ENCODE measurements at places on chromosomes 12 and 14. TPM values are rescaled to one million over a fixed set of nuclear protein-coding genes. Genes with fewer than 3 reads are reported as not detected.

DNA sequence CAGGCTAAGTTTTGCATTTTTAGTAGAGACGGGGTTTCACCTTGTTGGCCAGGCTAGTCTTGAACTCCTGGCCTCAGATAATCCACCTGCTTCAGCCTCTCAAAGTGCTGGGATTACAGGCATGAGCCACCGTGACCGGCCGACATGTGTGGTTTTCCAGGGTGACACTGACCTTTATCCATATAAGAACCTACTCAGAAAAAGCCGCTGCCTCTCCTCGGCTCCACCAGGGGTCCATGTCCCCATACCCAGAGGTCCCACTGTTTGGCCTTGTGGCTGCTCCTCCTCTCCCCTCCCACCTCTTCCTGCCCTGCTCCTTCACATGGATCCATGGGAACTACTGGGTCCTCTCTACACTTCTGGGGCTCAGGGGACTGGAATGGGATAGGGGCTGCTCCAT, 64.6 kb downstream of the PTPN21 start:
- no peak for DNase-seq

- no peak for DNase-seq
These were observed 3.5 kb downstream of the RAP1B start for GRCh38 chr12:68614105-68614679.

DNA sequence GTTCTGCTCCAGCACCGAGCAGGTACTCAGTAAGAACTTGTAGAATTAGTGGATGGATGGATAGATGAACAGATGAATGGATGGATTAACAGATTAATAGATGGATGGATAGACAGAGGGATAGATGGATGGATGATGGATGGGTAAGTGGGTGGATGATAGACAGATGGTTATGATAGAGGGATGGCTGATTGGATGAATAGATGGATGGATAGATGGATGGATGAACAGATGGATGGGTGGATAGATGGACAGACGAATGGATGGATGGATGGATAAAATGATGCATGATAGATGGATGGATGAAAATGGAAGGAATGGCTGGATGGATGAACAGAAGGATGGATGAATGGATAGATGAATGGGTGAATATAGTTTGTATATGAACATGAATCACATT, 8.0 kb upstream of the MAP1LC3B2 start:
- no peak for DNase-seq

LRRC9 gene
- polyA plus RNA-seq: not detected

ZDHHC22 gene
- polyA plus RNA-seq: not detected

DNA sequence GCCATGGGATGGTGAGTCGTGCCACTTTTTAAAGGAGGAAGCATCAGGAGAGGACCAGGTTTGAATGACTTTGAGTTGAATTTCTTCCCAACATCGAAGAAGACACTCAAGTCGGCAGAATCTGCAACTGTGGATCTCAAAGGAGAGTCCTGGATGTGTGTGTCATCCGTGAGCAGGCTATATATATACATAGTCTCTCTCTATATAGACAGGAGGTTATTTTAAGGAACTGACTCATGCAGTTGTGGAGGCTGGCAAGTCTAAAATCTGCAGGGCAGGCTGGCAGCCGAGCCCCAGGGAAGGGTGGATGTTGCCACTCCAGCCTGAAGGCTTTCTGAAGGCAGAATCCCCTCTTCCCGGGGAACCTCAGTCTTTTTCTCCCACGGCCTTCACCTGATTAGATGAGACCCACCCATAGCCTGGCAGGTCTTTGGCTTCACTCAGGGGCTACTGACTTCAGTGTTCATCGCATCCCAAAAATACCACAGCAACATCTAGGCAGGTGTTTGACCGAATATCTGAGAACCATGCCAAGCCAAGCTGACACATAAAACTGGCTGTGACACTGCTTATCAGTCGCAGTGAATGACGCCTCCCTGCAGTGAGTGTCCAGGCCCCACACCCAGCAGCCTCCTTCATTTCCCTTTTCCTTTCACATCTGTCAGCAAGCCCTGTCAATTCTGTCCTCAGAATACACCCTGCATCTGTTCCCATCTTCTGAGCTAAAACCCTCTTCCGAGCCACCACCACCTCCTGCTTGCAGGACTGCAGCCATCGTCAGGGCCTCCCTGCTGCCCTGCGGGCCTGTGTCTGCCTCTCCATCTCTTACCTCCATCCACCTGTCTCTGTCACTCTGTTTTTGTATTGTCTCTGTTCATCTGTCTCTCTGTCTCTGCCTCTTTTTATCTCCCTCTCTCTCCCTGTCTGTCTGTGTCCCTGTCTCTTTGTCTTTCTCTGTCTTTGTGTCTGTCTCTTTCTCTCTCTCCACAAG, 54.0 kb downstream of the ZNF664 start:
- DNase-seq: no peak

DNA sequence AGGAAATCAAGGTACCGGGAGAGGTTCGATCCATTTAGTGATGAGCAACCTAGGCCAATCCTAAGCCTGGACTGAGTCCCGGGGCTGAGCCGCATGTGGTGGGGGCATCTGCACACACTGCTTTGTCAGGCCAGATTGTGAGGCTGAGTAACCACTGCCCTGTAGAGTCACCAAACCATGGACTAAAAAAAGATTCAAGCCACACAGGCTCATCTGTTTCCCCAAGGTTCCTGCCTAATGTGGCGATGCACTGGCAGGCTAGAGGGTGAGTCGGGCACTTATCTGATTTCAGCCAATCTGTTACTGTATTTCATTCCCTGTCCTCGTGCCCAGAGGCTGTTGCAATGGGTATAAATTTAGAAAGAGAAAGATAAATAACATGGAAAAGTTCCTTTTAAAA, 140.8 kb downstream of the TTC7B start:
- peak; percentile 80 for DNase-seq

GRCh38 chr12:56129206-56129941, 1.3 kb downstream of the ESYT1 start:
- DNase-seq: peak; percentile 82

DNA sequence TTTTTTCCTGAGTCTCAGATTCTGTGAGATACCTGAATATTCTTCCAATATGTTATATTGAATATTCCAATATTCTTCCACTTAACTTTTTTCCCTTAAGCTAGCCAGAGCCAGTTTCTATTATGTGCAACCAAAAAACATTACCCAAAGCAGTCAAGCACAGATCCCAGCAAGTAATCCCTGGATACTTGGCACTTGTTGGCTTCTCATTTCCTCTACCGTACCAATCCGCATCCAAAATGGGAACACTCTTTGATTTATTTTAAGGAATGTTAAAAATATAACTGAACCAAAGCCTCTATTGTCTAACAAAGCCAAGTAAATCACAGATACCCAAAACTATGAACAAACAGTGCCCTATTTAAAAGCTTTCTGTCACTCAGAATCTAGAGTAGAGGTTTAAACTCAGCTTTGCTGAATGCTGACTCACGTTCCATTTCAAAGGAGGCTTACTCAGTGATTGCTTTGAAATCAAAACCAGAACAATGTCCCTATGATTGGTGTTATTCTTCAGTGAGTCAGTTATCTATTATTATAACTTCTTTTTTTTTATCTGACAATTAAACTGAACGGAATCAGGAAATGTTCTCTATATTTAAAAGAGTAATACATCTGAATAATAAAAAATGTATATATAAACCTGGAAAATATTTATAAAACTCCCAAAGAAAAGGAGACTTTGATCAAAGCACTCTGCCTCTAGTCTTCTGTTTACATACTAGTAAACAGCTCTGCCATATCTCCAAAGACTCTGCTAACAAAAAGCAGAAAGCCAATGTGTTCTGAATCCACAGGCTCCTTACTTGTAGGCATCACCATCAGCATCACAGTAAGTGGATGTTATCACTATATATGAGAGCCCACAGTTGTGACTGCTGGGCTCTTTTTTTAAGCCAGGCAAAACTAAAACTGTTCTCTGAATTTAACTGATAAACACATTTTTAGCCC, 360.8 kb downstream of the CCDC91 start:
- no peak for DNase-seq

- no peak for DNase-seq
These were observed 54.4 kb downstream of the PELI2 start for GRCh38 chr14:56172571-56172971.

DNA sequence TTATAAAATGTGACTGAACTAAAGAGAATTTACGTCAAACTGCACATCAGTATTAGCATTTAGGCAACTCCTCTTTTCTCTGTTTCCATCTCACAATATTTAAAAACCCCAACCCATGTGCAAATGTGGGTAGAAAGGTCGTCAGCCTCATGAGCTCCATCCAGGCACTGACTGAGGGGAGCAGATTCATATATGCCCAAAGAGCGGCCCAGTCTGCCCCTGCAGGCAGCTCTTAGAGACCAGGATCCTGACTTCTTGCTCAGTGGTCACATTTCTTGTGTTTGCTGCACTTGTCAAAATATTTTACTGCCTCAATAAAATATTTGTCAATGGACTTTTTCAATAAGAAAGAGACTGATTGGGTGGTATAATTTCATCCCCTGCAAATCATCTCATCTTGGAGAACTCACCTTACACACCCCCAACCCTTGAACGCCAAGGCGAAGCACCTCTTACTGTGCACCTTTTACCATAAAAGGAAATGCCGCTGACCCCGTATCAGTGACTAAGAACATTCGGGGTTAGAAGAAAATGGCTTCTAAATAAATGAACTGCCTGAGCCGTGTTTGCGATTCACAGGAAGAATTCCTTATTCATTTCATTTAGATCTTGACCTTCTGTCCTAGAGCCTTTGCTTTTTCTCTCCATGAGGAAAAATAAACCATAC, 418.8 kb downstream of the BCL11B start:
- no peak for DNase-seq

All from aorta (tissue), 5 donors.